Effector memory CD4-positive, alpha-beta T cell (primary cell): ENCODE measurements at places on chromosomes 1 and 21.

DNA sequence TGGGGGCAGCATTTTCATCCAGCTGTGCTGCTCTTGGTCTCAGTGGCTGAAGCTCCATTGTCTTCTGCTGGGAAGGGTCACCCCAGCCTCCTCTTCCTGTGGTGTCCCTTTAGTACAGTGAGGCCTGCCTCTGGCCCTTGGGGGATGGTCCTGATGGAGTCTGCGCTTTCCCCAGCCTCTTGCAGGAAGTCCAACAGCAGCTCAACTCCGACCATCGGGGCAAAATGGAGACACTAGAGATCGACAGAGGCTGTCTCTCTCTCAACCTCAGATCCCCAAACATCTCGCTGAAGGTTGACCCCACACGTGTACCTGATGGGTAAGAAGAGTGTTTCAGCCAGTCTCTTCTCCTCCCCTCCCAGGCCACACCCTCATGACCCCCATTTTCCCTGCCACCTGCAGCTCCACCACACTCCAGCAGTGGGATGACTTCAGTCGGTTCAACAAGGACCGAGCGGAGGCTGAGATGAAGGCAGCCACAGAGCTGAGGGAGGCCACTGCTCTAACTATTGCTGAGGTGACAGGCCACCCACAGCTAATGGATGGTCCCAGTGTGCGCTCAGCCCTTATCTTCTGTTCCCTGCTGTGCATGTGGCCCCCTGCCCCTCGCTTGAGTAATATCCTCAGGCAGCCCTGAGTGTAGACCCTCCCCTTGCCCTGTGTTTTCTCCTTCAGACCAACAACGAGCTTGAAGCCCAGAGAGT, 2.0 kb upstream of the ADPRS start:
- H3K4me3 ChIP-seq, result no peak overlapping the region
- peaks cover 6% of the 10 kb centered on the region for H3K36me3 ChIP-seq
- DNase-seq, result no peak
- peaks cover 10% of the 10 kb centered on the region for H3K27me3 ChIP-seq

DNA sequence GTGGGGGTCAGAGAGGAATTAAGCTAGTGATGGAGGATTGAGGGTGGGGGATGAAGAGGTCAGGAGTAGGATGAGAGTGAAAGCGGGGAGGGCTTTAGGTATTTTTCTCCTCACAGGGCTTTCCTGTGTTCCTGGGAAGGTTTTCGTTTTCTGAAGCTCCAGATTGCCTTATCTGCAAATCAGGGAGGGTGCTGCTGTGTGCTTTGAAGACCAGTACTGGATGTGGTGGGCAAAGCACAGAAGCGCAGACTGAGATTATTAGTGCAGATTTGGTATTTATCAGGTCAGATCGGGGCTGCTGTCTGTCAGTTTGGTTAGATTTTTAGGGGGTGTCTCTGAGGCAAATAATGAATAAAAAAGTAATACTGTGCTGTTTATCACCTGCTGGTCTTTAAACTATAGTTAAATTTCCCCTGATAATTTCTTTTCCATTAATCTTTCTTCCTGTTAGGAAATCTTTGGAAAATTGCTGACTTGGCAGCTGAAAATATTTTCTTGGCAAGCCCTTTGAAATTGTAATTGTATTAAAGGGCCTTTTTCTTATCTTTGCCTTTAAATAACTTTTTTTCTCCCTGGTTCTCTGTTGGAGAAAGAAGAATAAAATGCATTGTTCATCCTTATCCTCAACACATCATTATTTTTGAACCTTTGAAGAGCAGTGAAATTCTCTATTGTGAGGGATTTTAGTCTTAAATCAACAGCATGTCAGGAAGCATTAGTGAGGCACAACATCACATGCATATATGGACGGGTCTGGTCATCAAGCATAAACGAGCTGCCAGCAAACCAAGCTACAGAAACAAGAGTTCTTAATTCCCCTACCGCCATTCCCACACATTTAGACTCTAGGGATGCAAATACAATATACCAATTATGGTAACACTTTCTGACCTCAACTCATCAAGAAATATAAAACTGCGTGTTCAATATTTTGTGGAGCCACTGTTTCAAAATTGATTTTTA, 139.6 kb downstream of the S1PR1 start:
- no peaks in the 10 kb centered on the region for H3K4me1 ChIP-seq
- H3K27ac ChIP-seq, result no peak overlapping the region
- no peak for DNase-seq
- no peaks in the 10 kb centered on the region for H3K36me3 ChIP-seq
- no peaks in the 10 kb centered on the region for H3K27me3 ChIP-seq

DNA sequence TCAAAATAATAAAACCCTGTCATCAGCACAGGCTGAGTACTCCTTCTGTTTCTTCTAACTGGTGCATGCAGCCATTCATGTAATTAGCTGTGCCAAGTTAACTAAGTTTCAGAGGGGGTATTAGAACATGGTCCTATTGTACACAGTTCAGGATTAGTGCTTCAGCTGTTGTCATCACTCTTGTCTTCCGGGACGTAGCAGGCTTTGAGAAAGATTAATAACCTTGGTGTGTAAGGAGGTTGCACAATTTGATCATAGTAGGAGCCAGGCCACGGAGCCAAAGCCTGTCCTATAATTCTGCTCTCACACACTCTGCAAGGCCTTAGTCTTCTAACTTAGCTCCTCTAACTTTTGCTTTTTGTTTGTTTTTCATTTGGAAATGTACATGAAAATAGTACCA, 44.7 kb downstream of the PTGFRN start:
- no peaks in the 10 kb centered on the region for H3K36me3 ChIP-seq
- no peak overlapping the region for H3K4me3 ChIP-seq
- no peak overlapping the region for H3K27ac ChIP-seq
- H3K27me3 ChIP-seq, result no peaks in the 10 kb centered on the region
- no peaks in the 10 kb centered on the region for H3K4me1 ChIP-seq

GRCh38 chr1:59499943-59500569, 203.2 kb downstream of the FGGY start:
- H3K4me1 ChIP-seq, result no peaks in the 10 kb centered on the region
- no peak overlapping the region for H3K27ac ChIP-seq

- H3K4me3 ChIP-seq, result no peak overlapping the region
- no peak for DNase-seq
- no peaks in the 10 kb centered on the region for H3K27me3 ChIP-seq
- H3K36me3 ChIP-seq, result no peaks in the 10 kb centered on the region
- no peak overlapping the region for H3K27ac ChIP-seq
Measured at GRCh38 chr1:5640845-5641244, 351.4 kb downstream of the NPHP4 start.

DNA sequence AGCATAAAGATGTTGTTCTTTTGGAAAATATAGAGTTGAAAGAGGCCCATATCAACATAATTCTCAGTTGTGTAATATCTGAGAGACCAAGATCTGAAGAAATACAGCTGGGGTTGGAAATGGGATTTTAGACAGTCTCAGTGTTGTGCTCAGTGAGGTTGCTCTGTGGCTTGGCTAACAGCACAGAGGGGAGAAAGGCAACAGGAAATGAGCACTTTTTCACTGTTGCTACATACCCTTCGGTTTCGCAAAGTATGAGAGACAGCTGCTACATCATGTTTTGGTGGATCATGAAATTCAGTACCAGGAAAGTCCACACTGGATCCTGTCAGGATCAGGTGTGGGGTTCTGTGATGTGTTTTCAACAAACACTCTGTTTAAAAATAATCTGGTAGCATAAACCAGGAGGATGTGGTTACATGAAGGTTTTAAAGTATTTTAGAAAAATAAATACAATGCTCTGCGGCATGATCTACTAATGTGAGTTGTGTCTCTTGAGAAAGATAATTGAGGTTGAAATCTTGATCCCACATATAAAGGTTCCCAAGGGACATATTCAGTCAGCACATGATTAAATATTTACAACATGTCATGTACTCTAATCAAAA, 7.0 kb upstream of the GPR88 start:
- H3K4me3 ChIP-seq, result no peak overlapping the region
- no peak overlapping the region for H3K27ac ChIP-seq
- no peaks in the 10 kb centered on the region for H3K27me3 ChIP-seq
- no peak for DNase-seq

DNA sequence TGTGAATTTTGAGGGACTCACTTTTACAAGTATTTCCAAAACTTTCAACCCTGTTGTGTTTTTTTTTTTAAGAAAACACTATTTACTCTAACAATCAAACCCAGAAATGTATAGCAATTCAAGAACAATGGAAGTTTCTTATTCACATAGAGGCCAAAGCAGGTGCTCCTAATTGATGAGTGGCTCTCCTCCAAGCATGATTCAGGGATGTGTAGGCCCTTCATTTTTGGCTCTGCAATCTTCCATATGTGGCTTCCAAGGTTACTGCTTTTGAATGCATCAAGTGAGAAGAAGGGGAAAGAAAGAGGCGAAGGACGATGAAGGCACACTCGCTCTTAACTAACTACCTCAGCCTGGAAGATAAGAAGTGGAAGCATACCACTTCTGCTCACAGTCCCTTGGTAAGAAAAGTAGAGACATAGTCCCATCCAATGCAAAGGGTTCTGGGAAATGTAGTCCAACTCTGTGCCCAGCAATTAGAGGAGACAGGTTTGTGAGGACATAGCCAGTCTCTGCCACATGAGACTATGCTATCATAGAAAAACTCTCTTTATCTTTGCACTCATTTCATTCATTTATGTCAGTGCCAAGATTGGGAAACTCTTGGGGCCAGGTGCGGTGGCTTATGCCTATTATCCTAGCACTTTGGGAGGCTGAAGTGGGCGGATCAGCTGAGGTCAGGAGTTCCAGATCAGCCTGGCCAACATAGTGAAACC, 46.0 kb downstream of the OPTC start:
- H3K4me1 ChIP-seq, result no peaks in the 10 kb centered on the region
- no peaks in the 10 kb centered on the region for H3K27me3 ChIP-seq
- H3K36me3 ChIP-seq, result no peaks in the 10 kb centered on the region
- no peak for DNase-seq

DNA sequence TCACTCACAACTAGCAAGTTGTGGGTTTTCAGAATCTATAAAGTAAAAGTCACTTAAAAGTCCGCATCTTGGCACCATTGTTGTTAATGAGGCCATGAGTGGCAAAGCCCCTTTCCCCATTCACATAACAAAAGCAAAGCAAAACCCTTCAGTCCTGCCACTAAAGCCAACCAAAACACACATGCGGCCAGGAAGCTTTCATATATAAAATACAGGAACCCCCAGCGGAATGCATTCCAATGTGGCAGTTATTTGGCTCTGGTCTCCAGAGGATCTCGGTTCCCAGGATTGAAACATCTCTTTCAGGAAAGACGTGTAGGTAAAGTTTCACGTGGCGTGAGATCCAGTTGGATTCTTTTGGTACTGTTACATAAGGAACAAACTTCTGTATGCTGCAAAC, 2.5 kb upstream of the LBR start:
- H3K4me3 ChIP-seq, result no peak overlapping the region
- no peaks in the 10 kb centered on the region for H3K36me3 ChIP-seq
- H3K4me1 ChIP-seq, result peaks cover 5% of the 10 kb centered on the region

DNA sequence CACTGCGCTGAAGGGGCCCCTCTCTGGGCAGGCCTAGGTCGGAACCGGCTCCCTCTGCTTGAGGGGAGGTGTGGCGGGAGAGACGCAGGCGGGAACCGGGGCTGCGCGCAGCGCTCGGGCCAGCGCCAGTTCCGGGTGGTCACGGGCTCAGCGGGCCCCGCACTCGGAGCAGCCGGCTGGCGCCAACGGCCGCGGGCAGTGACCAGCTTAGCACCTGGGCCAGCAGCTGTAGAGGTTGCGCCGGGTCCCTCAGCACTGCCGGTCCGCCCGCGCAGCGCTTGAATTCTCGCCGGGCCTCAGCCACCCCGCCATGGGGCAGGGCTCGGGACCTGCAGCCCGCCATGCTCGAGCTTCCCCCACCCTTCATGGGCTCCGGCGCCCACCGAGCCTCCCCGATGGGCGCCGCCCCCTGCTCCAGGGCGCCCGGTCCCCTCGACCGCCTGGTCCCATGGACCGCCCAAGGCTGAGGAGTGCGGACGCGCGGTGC, 254.6 kb downstream of the COL11A1 start:
- no peaks in the 10 kb centered on the region for H3K4me1 ChIP-seq
- H3K27ac ChIP-seq, result no peak overlapping the region
- DNase-seq, result no peak
- no peaks in the 10 kb centered on the region for H3K36me3 ChIP-seq

DNA sequence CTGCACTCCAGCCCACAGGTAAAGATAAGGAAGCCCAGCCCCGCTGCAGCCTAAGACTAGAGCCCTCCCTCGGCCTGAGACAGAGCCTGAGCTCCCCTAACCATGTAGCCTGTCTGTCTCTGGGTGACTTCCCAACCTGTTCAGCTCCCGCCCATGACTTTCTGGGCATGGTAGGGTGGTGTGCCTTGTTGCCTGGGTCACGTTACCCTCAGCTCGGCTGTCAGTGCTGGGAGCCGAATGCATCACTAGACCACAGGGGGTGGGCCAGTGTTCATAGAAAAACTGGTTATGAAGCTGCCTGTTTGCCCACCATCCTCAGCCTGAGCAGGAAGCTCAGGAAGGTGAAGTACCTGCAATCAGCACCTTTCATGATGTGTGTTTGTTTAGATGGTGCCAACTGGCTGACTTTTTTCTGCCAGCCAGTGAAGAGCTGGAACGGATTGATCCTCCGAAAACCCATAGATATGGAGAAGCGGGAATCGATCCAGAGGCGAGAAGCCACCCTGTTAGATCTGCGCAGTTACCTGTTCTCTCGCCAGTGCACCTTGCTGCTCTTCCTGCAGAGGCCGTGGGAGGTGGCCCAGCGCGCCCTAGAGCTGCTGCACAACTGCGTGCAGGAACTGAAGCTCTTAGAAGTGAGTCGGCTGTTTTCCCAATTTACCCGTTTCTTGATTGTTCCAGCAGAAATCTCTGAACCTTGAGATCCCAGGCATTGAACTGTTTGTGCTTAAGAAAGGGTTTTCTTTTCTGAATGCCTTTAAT, 43.9 kb upstream of the PWP2 start:
- no peak for DNase-seq
- H3K27ac ChIP-seq, result no peak overlapping the region
- H3K36me3 ChIP-seq, result peaks cover 36% of the 10 kb centered on the region
- H3K4me1 ChIP-seq, result peaks cover 21% of the 10 kb centered on the region
- no peaks in the 10 kb centered on the region for H3K27me3 ChIP-seq
